Stimulated activated CD8-positive, alpha-beta memory T cell treated with anti-CD3 and anti-CD28 coated beads, Interleukin-4, amount 100 ng/mL, for 1 hour (primary cell): ENCODE measurements at places on chromosomes 13 and 19.

DNA sequence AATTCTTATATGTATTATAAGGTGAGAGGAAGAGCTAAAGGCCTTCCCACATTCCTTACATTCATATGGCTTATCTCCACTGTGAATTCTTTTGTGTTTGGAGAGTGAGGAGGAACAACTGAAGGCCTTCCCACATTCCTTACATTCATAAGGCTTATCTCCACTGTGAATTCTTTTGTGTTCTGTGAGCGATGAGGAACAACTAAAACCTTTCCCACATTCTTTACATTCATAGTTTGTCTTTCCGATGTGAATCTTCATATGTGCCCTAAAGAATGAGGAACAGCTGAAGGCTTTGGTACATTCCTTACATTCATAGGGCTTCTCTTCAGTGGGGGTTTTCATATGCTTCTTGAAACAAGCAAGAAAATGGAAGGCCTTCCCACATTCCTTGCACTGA is 13.3 kb downstream of the ZNF699 start:
- no peak for DNase-seq

- DNase-seq = no peak
Measured at GRCh38 chr13:28204043-28204442, 65.7 kb downstream of the PAN3 start.

GRCh38 chr13:58126496-58126895 is 495.0 kb downstream of the PCDH17 start:
- DNase-seq = no peak

DNA sequence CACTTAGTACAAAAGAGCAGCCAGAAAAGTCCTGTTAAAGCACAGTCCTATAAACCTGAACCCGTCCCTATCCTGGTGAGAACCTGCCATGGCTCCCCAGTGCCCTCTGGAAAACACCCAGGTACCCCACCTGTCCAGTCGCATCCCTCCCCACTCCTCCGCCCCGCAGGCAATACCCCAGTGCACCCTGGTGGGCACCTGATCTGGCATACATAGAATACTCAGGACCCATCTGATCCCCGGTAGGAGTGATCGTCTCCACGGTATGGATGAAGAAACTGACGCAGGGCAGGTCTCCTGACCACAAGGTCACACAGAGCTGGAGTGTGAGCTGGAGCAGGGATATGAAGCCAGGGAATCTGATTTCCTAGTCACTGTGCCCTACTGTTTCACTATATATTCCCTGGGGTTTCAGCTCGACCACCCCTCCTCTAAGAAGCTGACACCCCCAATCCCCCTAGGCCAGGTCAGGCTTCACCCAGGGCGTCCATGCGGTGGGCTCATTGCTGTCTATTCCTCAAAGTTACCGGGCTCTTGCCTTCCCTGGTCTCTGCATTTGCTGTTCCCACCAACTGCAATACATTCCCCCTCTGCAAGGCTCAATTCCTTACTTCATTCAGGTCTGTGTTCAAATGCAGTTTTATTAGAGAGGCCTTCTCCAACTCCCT is 12.6 kb downstream of the FBXO46 start:
- no peak for DNase-seq

- no peak for DNase-seq
Measured at GRCh38 chr19:13036366-13036976, 41.2 kb downstream of the NFIX start.

DNA sequence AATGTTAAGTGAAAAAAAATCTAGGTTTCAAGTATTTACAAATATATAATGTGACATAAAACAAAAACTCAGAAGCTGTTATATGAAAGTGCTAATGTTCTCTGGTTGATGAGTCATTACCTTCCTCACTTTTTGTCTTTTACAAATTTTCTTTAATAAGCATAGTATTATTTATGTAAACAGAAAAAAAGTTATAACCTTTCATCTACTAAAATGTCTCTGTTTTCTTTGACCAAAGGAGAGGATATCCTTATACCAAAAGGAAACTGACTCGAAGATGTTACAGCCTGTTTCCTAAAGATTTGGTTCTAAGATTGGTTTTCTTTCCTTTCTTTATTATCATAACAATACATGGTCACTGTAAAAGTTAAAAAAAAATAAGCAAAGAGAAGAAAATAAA is 38.0 kb downstream of the RCBTB2 start:
- DNase-seq = no peak

DNA sequence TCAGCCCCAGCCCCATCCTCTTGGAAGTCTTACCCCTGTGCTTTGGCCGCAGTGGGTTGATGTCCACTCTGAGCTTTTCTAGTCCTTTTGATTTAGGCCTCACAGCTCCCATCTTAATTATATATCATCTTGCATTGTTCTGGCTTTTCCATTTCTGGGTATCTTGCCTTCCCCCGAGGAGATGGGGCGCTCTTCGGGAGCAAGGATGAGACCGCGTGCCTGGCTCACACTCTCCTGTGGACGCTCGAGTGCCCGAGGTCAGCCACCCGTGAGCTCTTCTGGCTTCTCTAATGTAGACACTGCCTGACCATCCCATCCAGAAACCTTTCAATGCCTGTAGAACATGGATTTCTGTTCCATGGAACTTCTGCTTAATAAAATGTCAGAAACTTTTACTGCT is 53.5 kb upstream of the GPR183 start:
- no peak for DNase-seq

DNA sequence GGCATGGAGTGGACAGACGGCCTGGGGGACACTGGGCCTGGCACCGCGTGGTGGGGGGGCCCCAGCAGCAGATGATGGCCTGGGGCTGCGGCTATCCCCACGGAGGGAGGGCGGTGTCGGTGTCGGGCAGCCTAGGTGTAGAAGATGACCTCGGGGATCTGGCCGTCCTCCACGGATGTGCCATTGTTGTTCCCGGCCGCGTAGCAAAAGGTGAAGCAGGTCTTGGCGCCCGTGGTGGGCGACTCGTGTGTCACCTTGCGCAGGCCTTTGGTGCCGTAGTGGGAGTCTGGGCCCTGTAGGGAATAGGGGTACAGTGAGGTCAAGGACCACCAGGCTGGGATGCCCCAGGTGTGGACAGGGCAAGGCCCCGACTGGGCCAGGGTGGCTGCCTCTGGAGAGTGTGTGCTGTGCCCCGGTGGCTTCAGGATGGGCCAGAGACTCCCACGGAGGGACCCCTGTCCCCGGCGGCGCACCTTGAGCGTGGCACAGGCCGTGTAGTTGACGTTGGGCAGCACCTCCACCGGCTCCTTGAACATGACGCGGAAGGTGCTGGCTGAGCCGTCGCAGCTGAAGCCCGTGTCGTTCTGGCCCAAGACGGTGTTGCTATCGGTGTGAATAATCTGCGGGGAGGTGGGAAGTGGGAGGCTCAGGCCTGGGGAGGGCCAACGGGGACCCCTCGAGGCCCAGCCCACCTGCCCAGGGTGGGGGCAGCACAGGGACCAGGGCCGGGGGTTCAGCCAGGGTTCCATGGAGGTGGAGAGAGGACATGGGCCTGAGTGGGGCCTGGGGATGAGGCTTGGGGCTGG is 29.0 kb downstream of the BTBD2 start:
- no peak for DNase-seq

- no peak for DNase-seq
Measured at GRCh38 chr19:49110567-49110966, 3.6 kb upstream of the LIN7B start.

- DNase-seq = no peak
Measured at GRCh38 chr13:21287331-21287907, 111.0 kb downstream of the MRPL57 start.

DNA sequence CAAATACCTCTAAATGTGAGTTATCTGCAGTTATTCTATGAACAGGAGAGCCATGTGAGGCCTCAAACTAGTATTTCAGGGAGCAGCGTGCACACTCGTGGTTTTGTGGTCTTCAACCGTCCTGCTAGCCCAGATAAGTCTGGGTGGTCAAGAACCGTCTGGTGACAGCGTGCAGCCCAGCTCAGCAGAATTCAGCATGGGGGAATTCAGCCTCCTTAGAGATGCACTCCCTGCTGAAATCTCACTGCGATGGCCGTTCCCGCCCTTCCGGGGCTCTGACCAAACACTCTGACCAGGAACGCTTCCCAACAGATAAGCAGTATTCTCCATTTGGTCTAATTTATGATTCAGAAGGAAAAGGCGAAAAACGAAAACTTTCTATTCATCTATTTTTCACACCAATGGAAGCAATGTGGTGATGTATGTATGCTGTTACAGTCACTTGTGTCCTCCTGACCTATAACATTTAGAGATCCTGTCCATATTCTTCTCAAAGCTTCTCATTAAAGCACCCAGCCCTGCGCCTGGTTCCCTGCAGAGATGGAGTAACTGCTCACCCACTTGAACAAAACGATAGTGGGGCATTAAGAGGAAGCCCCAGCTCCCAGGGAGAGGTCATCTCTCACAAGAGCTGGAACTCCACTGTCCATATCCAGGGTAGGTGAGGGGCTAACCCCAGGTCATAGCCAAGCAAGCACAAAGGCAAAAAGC is 2.9 kb downstream of the ANKRD27 start:
- no peak for DNase-seq

- DNase-seq = no peak
Measured at GRCh38 chr13:76864259-76864658, 21.9 kb downstream of the KCTD12 start.

DNA sequence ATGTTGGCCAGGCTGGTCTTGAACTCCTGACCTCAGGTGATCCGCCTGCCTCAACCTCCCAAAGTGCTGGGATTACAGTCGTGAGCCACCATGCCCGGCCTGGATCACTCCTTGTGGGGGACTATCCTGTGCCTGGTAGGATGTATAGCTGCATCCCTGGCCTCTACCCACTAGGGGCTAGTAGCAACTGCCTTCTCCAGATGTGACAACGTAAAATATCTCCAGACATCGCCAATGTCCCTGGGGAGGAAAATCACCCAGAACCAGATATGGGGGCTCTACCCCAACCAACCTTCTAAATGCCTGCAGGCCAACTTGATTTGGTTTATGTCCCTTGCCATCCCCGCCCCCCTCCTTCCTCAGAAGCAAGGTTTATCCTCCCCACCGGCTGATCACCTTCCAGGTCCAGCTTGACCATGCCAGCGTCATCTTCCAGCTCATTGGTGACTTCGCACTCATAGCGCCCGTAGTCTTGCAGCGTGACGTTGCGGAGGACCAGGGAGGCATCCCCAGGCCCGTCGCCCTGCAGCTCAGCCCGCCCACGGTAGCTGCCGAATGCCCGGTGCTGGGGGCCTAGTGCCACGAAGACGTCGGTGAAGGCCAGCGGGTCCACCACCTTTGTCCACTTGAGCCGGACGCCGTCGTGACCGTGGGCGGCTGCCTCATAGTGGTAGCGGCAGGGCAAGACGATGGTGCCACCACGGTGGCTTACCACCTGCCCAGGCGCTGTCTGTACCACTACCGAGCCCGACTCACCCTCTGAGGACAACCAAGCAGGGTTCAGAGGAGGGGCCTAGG is 12.5 kb downstream of the TM6SF2 start:
- no peak for DNase-seq

GRCh38 chr13:39044536-39044935 is 6.3 kb downstream of the NHLRC3 start:
- DNase-seq = no peak

- DNase-seq = no peak
Measured at GRCh38 chr19:54427586-54427985, 12.3 kb downstream of the TTYH1 start.

GRCh38 chr19:34732612-34733211 is 1.3 kb upstream of the ZNF181 start:
- no peak for DNase-seq

DNA sequence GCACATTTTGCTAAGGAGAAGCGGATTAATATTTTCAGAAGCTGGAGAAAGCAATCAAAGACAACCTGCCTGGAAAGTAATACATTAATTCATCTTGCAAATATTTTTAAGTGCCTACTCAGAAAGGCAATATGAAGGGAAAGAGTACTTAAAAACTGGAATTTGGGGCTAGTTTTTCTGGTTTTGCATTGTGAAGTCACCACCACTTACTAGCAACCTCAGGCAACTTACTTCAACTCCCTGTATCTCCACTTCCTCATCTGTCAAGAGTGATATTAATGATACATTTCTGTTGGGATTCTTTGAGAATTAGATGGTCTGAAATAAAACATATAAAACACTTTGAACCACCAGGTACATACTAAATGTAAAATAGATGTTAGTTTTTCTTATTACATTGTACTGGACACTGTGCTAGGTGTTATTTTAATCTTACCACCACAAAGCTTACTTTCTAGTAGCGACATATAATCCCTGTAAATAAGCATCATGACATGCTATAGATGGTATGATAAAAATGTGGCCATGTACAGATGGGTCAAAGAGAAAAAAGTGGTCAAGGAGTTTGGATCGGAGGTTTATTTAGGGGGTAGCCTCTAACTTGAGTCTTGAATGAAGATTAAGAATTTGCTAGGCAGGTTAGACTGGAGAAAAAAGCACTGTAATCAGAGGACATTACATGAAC is 101.2 kb downstream of the SPRY2 start:
- DNase-seq = no peak

DNA sequence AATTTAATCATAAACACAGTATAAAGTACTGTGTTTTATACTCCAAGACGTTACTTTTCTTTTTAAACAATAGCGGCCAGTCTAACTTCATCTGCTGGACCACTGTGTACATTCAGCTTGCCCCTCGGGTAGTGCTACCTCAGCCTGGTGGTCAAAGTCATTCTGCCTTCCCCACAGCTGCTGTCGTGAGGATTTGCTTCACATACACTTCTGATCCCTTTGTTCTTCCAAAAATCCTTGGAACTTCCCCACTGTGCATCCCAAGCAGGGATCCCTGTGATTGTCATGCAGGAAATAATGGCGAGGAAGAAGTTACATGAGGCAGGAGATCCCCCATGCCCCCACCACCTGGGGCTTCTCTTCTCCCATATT is 234.9 kb upstream of the STARD13 start:
- DNase-seq = no peak

DNA sequence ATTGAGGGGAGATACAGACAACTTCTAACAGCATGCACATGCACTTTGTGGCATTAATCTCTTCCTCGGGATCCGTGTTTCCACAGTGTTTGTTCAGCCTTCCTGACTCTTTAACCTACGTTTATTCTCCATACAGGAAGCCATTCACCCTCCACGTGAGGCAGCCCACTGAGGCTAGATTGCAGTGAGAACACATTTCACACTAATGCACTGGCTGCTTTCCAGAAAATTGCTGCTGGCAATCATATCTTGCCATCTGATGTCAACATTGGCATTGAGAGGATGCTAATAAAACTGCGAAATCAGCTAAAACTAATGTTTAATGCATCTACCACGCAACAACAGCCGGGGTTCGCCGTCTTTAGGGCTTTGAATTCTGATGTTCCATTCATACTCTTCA is 30.0 kb downstream of the DCLK1 start:
- DNase-seq = no peak

DNA sequence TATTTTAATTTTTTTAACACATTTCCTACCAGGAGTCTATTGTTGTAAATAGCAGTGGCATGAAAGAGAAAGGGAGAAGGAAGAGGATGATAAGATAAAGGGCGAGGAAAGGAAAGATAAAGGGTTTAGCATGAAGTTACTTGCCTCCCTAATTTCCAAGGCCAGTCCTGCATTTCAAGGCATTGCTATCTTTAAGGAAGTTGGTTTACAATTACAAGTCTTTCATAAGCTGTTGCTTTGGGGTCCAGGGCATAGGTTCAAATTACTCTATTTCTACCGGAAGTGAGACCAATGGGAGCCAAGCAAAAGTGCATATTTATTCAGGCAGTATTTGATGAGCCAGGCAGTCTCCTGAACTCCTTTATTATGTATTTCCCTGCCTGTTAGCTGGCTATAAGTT is 27.7 kb upstream of the UBL3 start:
- no peak for DNase-seq
